Activated CD8-positive, alpha-beta memory T cell treated with anti-CD3 and anti-CD28 coated beads for 1 hour (primary cell): ENCODE measurements at places on chromosomes 5 and 9.

DNA sequence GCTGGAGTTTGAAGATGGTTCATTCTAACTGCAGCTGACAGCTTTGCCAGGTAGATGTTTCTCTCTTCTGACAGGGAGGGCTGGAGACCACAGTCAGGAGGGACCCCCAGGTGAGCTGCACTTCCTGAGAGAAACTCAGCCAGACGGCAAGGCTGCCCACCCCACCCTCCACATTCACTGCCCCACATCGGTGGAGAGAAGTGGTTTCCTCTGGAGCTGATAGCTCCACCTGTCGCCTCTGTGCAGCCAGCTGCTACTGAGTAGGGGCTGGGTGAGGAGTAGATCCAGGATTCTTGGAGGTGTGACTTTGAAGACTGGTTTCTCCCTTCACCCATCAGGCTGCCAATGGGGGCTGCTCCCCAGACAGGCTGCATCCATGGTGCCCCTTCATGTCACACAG is 175.0 kb downstream of the CARTPT start:
- DNase-seq, result no peak

DNA sequence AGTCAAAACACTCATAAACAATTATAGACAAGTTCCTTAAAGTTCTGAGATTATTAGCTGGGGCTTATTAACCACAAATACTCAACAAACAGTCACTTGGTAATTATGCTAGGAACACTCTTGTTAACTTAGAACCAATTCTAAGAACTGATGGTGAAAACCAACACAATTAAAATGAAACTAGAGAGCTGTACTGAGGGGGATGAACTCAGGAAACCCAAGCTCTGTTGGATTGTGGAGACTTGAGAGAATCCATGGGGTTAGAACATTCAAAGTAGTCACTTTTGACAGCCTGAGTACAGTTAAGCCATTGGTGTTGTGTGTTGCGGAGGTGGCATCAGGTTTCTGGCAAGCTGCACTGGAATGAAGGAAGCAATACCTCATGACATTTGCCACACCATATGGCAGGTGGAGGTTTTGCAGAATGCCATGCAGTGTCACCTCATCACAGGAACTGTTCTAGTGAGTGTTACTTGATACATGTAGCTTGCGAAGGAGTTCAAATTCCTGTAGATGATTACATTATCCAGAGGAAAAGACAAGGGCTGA is 480.9 kb upstream of the CD180 start:
- no peak for DNase-seq

GRCh38 chr9:76943054-76943453 is 37.1 kb upstream of the PRUNE2 start:
- no peak for DNase-seq

- no peak for DNase-seq
Observed at GRCh38 chr9:28970241-28970654, 1397.0 kb upstream of the C9orf72 start.
